HT1080 (cell line): ENCODE measurements at places on chromosomes 3 and 15. TPM values are rescaled to one million over a fixed set of nuclear protein-coding genes. Genes with fewer than 3 reads are reported as not detected.

CHRNA7 gene
- 2.0 TPM in 2 replicates for total RNA-seq

SERPINI2 gene
- not detected in 2 replicates for total RNA-seq

GRCh38 chr3:177208223-177208622 is 10.9 kb upstream of the TBL1XR1 start:
- DNase-seq = no peak

GRCh38 chr3:65713016-65713415 is 325.7 kb downstream of the MAGI1 start:
- DNase-seq = peak; percentile 76

GRCh38 chr15:62938825-62939224 is 103.7 kb upstream of the TPM1 start:
- DNase-seq = no peak
